ENCODE measurements at places on chromosomes 4 and X.

GRCh38 chr4:82839624-82840023 is 41.0 kb upstream of the SCD5 start:
- no peak for DNase-seq

DNA sequence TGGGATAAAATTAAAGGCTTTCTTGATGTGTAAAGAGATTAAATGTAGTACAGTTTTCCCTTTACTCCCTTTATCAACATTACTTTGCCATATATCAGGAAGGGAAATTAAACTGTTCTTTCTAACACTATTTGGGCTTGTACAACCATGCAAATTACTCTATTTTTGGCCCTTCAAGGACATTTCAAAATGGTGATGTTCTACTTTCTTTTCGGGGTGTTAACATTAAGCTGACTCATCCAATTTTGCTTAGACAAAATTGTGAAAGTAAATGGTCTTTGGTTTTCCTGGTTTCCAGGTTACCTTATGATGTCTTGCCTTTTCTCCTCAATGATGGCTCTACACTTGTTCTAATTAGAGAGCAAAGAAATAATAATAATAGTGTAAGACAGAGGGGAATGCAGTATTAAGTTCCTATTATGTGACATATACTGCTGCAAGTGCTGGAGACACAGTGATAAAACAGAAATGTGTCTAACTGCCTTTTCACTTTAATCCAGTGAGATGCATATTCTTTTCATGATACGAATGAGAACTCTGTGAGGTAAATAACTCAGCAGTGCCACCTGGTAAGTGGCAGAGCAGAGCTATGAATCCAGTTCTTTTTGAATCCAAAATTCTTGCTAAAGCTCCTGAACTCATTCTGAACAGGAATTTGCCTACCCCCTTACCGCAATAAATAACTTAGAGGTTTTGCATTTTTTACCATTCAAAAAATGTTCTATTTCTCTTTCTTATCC is 35.7 kb upstream of the PDE5A start:
- peak; percentile 35 for DNase-seq

- no peak for DNase-seq
Measured at GRCh38 chr4:137206781-137207180, 325.5 kb downstream of the PCDH18 start.

DNA sequence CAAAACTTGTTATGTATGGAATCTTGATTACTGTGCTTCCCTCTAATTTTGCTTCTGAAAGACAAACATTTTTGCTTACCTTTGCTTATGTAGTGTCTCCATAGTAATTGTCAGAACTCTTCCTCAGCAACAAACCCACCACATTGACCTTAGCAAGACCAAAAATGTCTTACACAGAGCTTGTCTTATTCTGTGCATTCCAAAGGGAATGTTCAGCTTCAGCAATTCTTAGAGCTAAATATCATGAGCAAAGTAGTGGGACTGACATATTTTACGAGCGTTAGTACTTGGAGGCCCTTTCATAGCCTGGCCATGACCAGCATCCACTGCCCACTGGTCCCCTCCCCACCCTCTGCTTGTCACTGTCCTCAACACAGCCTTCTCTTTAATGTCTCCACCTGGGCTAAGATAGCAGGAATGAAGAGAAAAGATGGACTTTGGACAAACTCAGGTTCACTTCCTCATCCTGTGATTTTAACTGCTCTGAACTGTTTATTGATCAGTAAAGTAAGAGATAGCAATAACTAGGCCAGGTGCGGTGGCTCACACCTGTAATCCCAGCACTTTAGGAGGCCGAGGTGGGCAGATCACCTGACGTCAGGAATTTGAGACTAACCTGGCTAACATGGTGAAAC is 15.5 kb upstream of the SH3D19 start:
- DNase-seq, result no peak

DNA sequence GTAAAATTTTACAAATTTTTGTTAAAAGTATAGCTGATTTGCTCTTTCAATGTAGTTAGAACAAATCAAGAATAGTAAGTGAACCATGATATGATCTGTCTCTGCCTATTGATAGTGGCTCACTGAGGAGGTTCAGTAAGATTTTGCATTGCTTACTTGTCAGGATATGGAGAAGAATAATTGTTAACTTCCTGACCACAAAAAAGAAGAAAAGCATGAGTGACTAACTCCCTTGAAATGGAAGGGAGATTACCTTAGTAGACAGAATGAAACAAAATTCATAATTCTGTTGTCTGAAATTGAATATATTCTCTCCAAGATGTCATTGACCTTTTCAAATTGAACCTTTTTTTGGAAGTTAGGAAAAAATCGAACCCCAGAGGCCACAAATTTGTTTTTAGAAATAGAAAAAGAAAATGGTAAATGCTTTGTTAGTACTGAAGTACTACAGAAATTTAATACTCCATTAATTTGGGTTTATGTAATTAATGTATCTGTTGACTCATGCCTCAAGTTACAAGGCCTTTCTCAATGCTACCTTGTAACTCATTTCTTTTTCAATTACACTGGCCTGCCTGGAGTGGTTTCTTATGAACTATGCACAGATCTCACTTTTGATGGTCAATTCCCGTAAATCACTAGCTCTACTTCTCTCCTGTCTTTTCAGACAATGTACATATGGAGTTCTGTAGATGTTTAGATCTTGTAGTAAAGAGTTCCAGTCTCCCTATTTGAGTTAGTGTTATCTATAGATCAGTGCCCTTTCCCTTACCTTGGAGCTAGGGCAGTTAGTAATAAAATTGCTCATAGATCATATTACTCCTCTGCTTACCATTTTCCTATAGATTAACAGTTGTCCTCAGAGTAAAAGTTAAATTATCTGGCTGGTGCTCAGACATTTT is 139.3 kb downstream of the TLL1 start:
- peak; percentile 85 for DNase-seq

- DNase-seq, result no peak
Measured at GRCh38 chr4:122759639-122760310, 27.3 kb downstream of the BBS12 start.

- peak; percentile 24 for DNase-seq
Measured at GRCh38 chrX:149962859-149963757, 24.8 kb upstream of the EOLA2 start.

GRCh38 chrX:46662188-46662958 is 88.8 kb downstream of the CHST7 start:
- DNase-seq, result no peak

GRCh38 chrX:50470103-50471031 is at the start of gene DGKK:
DGKK (minus strand) TSS chrX:50470825; CDS start chrX:50470678, 147 bp downstream.
- no peak for DNase-seq

- DNase-seq, result no peak
Measured at GRCh38 chr4:31923634-31924033, 1203.5 kb downstream of the PCDH7 start.

GRCh38 chr4:30757357-30757756 is 37.2 kb downstream of the PCDH7 start:
- peak; percentile 99 for DNase-seq

DNA sequence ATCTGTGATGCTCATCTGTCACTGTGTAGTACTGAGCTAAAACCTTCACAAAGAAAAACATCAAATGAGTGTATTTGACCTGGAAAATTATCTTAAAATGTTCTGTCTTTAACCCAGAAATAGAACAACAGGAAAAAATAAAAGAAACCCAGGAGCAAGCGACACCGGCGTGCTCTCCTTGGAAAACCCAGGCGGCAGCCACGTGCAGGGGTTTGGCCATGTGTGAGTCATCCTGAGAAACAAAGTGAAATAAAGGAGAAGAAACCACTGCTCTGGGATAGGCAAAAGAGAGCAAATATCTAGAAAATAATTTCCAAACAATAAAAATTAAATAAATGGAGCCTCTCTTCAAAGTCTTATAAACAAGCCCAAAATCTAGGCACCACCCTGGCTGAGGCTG is 20.0 kb upstream of the TMEM128 start:
- DNase-seq, result peak; percentile 15

DNA sequence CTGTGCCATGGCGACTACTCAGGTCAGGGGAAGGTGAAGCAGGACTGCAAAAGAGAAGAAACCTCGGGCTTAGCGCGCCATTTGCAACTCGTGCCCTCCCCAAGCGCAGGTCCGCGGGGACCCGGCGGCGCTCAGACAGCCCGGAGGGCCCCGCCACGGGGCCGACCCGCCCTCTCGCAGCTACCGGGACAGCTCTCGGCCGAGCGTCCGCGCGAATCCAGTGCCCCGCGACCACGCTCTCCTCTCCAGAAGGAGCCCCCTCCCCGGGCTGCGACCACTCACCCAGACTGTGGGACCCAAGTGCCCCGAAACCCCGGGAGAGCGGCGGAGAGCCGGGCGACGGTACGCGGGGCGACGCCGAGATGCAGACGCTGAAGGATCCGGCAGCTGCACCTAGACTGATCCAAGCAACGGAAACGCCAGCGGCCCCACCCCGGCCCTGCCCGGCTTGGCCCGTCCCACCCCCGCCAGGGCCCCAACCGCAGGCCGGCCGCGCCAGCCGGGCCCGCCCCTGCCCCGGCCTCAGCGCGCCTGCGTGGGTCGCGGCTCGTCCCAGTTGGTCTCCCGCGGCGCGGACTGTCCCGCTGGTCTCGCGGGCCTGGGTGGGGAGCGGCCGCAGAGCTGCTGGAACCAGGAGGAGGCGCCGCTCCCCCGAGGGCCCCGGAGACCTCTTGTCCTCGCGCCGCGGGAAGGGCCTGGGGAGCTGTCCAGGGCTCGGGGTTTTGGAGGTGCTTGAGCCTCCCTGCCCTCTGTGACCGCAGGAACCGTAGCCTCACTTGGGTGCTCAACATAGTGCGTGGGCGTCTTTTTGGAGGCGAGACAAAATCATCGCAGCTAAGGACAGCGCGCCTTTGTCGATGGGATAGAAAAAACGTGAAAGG is at the start of gene ANXA5:
TSS of gene ANXA5 (minus strand) at position 400 of the 881 bp plus-strand sequence. CDS start at position 9, 391 bp downstream.
- peak; percentile 70 for DNase-seq

DNA sequence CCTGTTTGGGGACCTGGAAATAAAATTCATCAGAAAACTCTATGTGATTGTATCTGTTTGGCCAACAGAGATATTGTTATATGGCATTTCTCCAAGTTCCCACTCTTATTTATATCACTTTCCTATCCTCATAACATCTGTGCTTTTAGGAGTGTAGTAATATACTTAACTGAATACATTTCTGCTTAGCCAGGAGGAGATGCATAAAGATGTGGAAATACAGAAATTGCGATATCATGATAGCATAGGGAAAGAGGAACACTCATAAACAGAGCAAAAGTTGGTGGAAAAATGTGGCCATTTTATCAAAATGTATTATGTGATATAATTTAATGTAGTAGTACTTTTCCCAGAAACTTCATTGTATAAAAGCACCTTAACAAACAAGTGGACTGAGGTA is 46.1 kb upstream of the TSPAN7 start:
- no peak for DNase-seq

GRCh38 chr4:85498068-85498733 is 23.3 kb downstream of the ARHGAP24 start:
- DNase-seq, result peak; percentile 59

GRCh38 chrX:39397561-39398199 is 596.4 kb downstream of the MID1IP1 start:
- DNase-seq, result no peak

- no peak for DNase-seq
Measured at GRCh38 chr4:3201718-3202702, 46.9 kb upstream of the MSANTD1 start.

DNA sequence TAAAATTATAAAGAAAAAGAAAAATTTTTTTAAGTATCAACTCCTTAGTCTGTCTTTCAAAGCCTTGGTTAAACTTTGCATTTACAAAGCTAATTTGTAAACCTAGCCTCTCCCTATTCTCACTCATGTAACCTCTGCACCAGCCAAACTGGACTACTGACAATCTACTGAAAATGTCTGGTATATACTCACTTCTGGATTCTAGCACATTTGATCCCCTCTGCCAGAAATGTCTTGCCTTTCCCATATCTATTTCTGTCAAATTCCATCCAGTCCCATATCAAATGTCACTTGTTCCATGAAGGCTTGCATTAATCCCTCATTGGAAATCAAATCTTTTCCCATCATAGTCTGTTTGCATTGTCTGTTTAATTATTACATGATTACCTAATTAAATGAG is 105.8 kb upstream of the KLHL13 start:
- DNase-seq, result no peak

DNA sequence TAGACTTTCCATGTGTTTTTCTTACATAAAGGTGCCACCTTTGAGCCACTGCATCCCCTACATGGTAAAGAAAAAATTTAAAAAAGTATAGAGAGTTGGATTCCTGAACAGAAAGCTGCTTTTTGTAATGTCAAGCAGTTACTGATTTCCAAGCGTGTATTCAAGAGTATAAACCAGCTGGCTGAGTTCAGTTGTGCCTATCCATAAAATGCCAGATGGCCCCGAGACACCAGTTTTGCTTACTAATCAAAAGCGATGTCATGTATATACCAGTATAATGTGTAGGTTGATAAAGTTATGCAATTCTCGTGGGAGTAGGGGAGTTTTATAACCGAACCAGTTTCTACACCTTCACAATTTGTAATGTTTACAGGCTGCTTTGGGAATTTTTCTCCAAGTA is 26.2 kb upstream of the PNPLA4 start:
- DNase-seq, result no peak

GRCh38 chrX:13650318-13650717 is 2.6 kb upstream of the TCEANC start:
- no peak for DNase-seq

- DNase-seq, result no peak
Measured at GRCh38 chrX:41471786-41472185, 24.6 kb downstream of the NYX start.

GRCh38 chrX:13411496-13412207 is 91.8 kb upstream of the ATXN3L start:
- no peak for DNase-seq

- no peak for DNase-seq
Measured at GRCh38 chr4:143634763-143635162, 65.7 kb downstream of the FREM3 start.

- DNase-seq, result no peak
Measured at GRCh38 chr4:173525118-173526011, 4.7 kb downstream of the HAND2 start.

- peak; percentile 16 for DNase-seq
Measured at GRCh38 chr4:73414936-73415271, 10.8 kb downstream of the ALB start.

GRCh38 chr4:99402765-99403164 is 32.4 kb downstream of the ADH7 start:
- DNase-seq, result no peak

DNA sequence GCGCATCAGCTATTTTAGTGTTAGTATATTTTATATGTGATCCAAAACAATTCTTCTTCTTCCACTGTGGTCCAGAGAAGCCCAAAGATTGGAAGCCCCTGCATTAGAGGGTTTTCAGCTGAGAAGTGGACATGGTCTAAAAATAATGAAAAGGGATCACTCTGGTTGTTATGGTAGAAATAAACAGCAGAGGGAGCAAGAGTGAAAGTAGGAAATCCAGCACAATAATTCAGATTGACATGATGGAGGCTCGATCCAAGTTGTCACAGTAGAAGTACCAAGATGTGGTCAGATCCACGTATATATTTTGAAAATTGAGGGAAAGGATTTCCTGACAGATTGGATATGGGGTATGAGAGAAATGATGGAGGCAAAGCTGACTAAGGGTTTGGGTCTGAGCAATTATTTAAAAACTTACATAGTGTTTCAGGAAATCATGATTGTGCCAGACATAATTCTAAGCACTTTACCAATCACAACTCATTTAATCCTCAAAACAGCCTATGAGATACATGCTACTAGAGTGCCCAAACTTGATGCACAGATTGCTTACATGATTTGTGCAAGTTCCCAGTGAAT is 17.0 kb upstream of the TMEM144 start:
- no peak for DNase-seq
